Activated CD4-positive, alpha-beta T cell treated with anti-CD3 and anti-CD28 coated beads, Interleukin-2, amount 50 U/mL, for 4 hours (primary cell): ENCODE measurements at places on chromosomes 1 and 21.

- DNase-seq, result no peak
Observed at GRCh38 chr1:107972391-107973180, 7.6 kb upstream of the VAV3 start.

- DNase-seq, result no peak
Observed at GRCh38 chr1:211701733-211702132, 26.3 kb upstream of the NEK2 start.

DNA sequence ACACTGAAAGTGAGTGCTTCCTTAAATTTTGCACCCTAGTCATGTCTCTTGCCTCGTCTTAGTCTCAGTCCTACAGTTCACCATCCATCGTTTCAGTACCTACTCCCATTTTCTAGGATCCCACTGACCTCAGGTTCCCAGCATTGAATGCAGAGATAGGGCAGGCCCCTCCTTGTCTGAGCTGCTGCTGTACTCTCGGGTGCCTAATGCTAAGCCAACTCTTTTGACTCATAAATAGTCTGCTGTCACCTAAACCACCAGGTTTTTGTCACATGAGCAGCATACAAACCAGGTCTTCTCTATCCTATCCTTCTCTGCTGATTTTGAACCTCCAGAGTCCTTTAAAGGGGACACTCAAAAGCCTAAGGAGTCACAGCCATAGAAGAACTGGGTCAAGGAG is 3.0 kb downstream of the ARHGAP30 start:
- DNase-seq, result no peak

GRCh38 chr21:15430577-15430976 is 299.2 kb upstream of the USP25 start:
- no peak for DNase-seq

GRCh38 chr1:93005252-93005598 is 44.0 kb upstream of the DIPK1A start:
- DNase-seq, result no peak

DNA sequence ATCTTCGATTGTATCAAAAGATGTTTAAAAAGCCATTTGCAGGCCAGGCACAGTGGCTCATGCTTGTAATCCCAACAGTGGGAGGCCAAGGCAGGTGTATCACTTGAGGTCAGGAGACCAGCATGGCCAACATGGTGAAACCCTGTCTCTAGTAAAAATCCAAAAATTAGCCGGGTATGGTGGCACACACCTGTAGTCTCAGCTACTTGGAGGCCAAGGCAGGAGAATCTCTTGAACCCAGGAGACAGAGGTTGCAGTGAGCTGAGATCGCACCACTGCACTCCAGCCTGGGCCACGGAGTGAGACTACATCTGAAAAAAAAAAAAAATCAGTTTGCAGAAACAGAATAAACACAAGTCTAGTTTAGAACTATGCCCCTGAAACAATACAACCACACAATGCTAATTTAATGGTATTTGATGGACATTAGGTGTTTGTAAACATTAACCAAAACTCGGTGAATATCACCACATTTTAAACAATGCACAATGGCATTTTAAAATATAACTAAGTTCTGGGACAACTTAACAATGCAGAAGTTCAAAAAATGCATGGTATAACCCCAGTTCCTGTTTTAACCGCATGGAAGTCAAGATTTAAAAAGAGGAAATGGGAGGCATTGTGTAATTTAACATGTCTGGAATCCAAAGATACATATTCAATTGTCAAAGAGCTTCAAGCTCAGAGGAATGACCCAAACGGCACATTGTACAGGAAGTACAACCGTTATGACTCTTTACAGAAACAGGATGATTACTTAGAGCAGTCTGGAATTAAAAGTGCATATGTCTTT is 7.1 kb upstream of the PTTG1IP start:
- no peak for DNase-seq

- DNase-seq, result no peak
Observed at GRCh38 chr1:190169311-190170067, 308.2 kb downstream of the BRINP3 start.

GRCh38 chr1:114345930-114346479 is 165.0 kb downstream of the TRIM33 start:
- no peak for DNase-seq

- DNase-seq, result no peak
Observed at GRCh38 chr21:36015045-36015444, 45.3 kb downstream of the SETD4 start.

- no peak for DNase-seq
Observed at GRCh38 chr1:113320272-113320671, 70.0 kb upstream of the MAGI3 start.

DNA sequence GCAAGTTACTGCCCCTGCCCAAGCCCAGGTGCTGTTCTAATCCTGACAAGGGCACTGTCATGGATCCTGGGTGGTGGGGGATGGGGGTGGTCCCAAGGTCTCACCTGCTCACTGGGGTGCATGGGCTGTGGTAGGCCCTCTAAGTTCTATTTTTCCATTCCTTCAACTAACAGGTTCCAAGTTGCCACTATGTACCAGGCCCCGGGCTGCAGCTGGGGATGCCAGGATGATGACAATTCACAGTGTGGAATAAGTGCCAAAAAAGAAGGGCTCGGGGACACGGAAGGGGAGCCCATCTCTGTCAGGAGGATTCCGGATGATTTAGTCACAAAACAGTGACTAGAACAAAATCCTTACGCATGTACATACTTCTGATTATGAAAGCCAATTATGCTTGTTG is 76.0 kb downstream of the STUM start:
- no peak for DNase-seq

DNA sequence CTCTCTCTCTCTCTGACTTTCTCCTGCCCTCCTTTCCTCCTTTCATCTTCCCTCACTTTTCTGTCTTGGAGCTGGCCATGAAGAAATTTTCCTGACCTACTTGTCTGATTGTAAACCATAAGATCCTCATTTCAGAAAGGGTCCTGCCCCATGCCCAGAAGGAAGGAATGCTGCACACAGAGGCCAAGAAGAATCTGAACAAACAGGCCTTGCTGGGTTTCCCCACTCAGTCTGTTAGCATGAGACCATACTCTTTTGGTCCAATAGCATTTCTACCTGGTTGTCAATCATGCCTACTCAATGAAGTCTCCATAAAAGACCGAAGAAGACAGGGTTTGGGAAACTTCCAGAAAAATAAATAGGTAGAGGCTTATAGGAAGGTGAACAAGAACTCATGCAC is 128.7 kb downstream of the MAB21L3 start:
- DNase-seq, result no peak
